Right renal pelvis (tissue), 4 donors: ENCODE measurements at places on chromosomes 2 and 18. TPM values are rescaled to one million over a fixed set of nuclear protein-coding genes. Genes with fewer than 3 reads are reported as not detected.

DNA sequence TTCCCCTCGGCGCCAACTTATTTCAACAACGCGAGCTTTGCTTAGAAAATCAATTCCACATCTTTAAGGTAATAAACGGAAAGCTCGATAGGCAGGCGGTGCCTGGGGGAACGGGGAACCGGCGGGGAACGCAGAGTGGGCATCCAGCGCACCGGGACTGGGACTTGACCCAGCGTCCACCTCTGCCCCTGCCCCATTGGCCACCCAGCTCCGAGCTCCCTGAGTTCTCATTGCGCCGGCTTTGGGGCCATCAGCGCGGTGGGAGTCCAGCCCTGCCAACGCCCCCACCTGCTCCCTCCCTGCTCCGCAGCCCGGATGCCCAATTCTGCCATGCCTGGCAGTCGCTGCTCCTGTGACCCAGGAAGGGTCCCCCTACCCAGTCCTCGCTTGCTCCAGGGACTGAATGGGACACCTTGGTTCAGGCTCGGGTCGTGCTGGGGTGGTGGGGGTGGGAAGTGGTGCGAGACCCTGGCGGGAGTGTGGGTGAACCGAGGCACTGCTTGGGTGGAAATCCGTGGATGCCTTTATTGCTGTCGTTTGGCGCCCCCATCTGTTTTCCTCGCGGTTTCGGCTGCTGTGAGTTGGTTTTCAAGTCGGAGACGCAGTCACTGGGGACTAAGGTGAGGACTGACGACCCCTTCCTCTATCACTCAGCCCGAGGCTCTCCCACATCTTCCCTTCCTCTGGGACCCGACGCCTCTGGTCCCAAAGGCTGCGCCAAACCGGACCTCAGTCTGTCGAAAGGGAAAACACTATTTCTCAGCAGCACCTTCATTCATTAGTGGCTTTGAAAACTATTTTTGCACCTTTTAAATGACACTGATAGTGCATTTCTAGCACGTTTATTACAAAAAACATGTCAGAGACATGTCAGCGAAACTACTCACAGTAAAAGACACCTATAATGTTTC is 2.4 kb upstream of the EVX2 start:
- DNase-seq = no peak

DNA sequence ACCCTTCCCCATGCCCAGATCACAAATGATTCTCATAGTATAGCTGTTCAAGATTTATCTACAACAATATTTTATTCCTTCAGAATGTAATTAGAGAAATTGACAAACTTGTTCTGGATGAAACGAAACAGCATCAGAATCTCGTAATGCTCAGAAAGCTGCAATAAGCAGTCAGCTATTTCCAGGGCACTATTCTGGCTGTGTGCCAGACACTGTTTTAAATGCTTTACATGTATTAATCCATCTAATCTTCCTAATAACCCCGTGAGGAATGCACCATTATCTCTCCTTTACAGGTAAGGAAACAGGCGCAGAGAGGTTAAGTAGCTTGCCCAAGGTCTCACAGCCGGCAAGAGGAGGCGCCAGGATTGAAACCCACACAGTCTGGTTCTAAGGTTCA is 10.1 kb upstream of the LYPD6B start:
- DNase-seq = no peak

DNA sequence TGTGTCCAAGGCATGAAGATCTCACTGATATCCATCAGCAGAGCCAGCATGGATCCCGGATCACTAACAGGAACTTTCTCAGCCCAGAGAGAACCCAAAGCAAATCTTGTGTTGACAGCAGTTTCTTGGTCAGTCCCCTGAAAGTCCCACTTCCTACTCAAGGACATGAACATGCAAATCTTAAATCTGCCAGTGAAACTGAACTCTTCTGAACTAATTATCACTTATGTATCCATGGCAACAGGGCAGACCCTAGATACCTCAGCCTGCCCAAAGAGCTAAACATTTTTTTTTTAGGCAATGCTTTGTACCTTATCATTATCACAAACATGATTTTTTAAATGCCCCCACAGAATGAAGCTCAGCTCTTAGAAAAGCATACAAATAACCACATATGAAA is 127.8 kb upstream of the DDX18 start:
- DNase-seq = no peak

DNA sequence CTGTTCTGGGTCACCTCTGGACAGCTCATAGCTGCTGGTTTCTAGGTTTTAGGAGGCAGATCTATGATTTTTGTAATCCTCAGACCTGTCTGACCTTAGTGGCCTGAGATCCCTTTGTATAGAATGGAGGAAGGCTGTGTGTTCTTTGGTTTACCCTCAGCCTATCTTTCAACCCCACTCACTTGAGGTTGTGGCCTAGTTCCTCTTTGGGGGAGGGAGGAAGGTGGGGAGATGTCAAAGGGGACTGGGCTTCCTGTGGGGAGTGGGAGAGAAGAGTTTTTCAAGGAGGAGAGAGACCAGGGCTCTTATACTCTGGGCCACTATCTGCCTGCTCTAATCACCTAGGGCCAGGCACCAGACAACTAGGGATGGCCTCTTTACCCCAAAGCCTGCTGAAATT is 28.5 kb downstream of the SEMA4F start:
- DNase-seq = no peak

DNA sequence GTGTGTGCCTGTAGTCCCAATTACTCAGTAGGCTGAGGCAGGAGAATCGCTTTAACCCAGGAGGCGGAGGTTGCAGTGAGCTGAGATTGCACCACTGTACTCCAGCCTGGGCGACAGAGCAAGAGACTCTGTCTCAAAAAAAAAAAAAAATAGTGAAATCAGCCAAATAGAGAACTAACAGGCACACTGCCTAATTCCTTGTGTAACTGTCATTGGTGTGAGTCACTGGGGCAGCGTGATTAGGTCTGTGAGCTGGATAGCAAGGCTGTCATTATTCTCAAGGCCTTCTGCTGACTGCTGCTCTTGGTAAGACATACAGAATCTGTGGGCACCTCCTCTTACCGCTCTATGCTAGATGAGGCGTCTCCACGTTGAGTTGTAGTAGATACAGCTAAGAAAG is 270.3 kb downstream of the NEDD4L start:
- DNase-seq = no peak

- DNase-seq = no peak
Measured at GRCh38 chr2:222451224-222451674, 26.9 kb downstream of the SGPP2 start.

DNA sequence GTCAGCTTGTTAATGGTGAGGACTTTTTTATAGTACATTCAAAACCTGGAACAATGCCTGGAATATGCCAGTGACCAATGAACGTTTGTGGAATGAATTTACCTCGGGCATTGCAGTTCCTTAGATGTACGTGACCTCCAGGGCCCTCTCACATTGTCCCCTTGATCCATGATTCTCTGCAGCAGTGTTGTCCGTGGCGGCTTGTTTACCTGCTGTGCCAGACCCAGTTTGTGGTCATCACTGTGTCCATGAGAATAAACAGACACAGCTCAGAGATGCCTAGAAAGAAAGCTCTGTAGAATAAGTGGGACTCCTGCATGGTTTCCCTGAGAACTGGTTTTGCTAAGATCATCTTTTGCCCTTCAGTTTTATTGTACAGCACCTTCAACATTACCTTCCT is 1132.2 kb downstream of the DPP10 start:
- DNase-seq = no peak

GRCh38 chr18:53757328-53757727 is 467.1 kb downstream of the MBD2 start:
- DNase-seq = no peak

- no peak for DNase-seq
Measured at GRCh38 chr2:133240491-133241223, 327.6 kb downstream of the NCKAP5 start.

GRCh38 chr2:52904355-52904891 is 863.2 kb upstream of the CHAC2 start:
- no peak for DNase-seq

DNA sequence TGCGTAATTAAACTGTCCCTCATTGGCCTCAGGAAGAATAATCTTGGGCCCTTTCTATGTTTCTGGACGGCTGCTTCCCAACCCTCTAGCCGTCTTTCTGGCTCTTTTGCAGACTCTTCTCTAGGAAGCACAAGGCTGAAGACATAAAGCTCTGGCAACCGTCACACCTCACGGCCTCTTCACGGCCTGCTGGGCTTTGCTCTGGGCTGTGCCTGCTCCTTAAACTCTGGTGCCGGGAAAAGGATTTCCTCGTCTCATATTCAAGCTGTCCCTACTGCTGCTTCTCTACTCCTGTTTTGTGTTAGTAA is 36.0 kb upstream of the WIPF1 start:
- DNase-seq = peak; percentile 38

DNA sequence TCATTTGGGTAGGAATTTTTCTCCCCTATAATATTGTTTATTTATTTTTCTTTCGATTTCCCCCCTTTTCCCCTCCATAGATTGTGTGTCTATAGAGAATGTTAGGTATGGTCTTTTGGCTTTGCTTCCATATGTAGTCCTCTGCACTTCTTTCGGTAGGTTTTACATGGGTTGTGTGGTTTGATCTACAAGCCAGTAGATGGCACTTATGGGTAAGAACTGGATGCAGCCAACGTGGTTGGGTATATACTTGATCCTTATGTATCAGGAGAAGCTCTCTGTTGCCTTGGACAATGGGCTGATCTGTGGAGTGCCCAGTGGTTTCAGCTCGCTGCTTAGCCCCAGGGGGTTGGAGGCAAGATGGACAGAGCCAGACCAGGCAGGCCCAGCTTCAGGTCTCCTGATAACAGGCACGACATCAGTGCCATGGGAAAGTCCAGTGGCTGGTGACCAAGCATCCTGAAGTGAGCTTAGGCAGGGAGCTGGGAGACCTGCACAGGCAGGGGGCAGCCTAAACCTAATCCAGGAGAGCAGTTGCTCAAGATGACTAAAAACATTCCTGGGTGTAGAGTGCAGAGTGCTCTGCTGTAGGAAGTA is 488.3 kb downstream of the CCDC85A start:
- DNase-seq = no peak

GRCh38 chr18:7579176-7579917 is 12.2 kb downstream of the PTPRM start:
- no peak for DNase-seq

The C2orf78 gene
- polyA plus RNA-seq = not detected

The EFHD1 gene
- polyA plus RNA-seq = 61.8 TPM

The ELOA2 gene
- polyA plus RNA-seq = 0.03 TPM

The RAB27B gene
- polyA plus RNA-seq = 4.7 TPM

The CCT7 gene
- 246 TPM for polyA plus RNA-seq

The SP140 gene
- polyA plus RNA-seq = 0.50 TPM

The CABYR gene
- polyA plus RNA-seq = 5.1 TPM

The GALNT13 gene
- 2.9 TPM for polyA plus RNA-seq

The MRPS9 gene
- polyA plus RNA-seq = 56.1 TPM

The PRLH gene
- polyA plus RNA-seq = not detected
